ENCODE measurements at places on chromosomes 5 and 9.
A peak's percentile ranks its signal among the peaks of the same experiment; 100 is the strongest.

- DNase-seq, result no peak
Observed at GRCh38 chr5:156087577-156088110, 239.3 kb upstream of the SGCD start.

GRCh38 chr5:73231246-73231778 lies 58.3 kb downstream of the TMEM174 start:
- DNase-seq, result no peak

- no peak for DNase-seq
Observed at GRCh38 chr5:131939690-131940345, 5.6 kb downstream of the MEIKIN start.

DNA sequence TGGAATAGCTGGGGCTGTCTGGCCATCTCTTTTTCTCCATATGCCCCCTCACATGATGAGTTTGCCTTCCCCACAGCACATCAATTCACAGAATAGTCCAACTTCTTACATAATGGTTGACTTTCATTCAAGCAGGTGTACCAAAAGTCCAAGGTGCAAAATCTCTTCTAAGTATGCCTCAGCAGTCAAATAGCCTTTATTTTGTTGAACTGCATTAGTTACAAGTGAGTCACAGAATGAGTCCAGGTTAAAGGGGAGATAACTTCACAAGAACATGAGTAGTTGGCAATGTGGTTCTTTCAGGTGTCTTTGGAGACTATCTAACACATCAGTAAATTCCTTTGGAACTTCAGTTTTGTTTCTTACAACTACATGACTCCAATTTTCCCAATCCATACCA lies 672.5 kb downstream of the PRELID2 start:
- DNase-seq, result no peak

DNA sequence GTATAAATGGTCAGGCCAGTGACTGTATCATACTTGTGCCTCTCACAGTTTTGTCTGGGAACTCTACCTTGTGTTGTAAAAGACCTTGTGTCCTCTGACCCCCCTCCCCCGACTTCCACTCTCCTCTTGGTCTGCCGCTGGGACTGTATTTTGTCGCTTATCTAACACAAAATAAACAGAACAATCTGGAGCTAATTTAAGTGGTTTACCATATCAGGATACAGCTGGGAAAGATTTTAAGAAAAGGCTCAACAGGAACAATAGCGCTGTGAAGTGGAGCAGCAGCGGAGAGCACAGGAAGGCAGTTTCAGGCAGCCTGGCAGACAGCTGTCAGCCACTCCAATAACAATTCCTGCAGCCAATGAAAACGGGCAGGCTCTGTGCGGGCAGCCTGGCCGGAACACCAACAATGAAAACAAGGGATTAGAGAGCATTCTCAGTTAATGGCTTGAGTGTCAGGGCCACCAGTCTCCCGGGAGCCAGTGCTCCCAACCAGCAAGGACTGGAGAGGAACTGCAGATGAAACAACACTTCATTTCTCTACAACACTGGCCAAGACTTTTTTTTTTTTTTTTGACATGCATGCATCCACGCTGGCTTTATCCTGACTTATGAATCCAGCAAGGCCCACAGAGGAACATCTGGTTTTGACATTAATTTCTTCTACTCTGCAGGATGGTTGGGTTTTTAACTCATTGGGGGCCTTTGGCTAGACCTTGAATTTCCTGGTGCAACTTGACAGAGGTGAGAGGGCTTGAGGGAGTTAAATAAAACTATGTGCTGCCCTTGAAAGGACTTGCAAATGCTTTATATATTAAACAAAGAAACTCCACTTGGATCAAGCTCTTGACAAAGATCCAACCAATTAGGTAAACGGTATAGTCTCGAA lies 76.7 kb downstream of the ARSB start:
- peak; percentile 51 for DNase-seq

- no peak for DNase-seq
Observed at GRCh38 chr5:101932599-101932998, 363.5 kb downstream of the SLCO4C1 start.

- no peak for DNase-seq
Observed at GRCh38 chr5:43192558-43193180, 644 bp downstream of the NIM1K start.

- DNase-seq, result no peak
Observed at GRCh38 chr5:6446042-6446441, 2.6 kb upstream of the UBE2QL1 start.

DNA sequence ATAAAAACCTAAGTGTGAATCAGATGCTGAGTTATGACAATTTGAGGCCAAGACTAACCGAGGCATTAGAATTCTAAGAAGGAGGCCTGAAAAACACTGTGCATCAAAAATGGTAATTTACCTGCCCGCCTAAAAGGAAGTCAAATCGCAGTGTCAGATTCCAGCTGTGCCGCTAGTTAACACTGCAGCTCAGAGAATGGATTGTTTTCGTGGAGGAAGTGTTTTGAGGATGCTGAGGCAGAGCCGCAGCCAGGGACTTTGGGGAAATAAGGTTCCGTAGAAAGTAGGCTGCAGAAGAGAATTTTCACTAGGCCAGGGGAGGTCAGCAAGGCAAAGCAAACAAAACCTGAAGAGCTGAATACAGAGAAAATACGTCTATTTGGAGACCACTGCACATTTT lies 226.4 kb upstream of the ISL1 start:
- DNase-seq, result no peak

GRCh38 chr9:130844044-130844451 lies 9.0 kb downstream of the ABL1 start:
- DNase-seq, result no peak

- DNase-seq, result no peak
Observed at GRCh38 chr5:77981820-77982219, 205.7 kb upstream of the TBCA start.

DNA sequence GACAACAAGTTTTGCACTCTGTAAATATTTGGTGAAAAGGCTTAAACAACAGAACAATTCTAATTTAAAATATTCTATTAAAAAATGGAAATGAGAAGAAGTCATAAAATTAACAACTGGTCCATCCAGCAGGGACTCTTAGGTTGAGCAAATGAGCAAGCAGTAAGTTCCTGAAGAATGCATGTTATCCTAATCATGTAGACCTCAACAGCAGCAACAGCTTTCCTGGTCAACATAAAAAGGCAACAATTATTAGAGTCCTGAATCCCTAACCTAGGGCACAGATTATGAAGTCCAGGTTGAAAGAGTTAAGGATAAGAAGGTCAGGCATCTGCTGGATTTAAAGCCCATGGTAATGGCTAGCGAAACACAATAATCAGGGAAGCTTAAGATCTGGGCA lies 120.9 kb downstream of the SSBP2 start:
- DNase-seq, result no peak

- no peak for DNase-seq
Observed at GRCh38 chr9:15349892-15350761, 43.1 kb upstream of the TTC39B start.

GRCh38 chr9:99954819-99955218 lies 48.4 kb downstream of the STX17 start:
- DNase-seq, result no peak

- DNase-seq, result peak; percentile 39
Observed at GRCh38 chr9:36401164-36401740, 1.2 kb upstream of the RNF38 start.

- DNase-seq, result no peak
Observed at GRCh38 chr5:65152131-65152530, 329.6 kb downstream of the ADAMTS6 start.

DNA sequence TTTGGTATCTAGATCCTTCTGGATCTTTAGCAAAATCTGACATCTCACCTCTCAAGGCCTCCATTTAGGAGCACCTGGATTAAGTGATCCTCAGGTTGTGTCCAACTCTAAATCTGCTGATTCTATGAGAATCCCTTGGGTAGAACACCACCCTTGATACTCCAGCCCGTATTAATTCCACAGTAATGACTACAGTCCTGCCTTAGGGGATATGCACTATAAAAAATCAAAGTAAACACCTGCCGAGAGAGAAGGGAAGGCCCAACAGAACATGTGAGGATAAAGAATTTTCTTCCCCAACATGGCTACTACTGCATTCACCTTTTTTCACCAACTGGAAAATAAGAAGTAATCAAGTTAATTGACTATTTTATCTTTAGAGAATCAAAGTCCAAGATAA lies 27.6 kb downstream of the DAP start:
- no peak for DNase-seq

DNA sequence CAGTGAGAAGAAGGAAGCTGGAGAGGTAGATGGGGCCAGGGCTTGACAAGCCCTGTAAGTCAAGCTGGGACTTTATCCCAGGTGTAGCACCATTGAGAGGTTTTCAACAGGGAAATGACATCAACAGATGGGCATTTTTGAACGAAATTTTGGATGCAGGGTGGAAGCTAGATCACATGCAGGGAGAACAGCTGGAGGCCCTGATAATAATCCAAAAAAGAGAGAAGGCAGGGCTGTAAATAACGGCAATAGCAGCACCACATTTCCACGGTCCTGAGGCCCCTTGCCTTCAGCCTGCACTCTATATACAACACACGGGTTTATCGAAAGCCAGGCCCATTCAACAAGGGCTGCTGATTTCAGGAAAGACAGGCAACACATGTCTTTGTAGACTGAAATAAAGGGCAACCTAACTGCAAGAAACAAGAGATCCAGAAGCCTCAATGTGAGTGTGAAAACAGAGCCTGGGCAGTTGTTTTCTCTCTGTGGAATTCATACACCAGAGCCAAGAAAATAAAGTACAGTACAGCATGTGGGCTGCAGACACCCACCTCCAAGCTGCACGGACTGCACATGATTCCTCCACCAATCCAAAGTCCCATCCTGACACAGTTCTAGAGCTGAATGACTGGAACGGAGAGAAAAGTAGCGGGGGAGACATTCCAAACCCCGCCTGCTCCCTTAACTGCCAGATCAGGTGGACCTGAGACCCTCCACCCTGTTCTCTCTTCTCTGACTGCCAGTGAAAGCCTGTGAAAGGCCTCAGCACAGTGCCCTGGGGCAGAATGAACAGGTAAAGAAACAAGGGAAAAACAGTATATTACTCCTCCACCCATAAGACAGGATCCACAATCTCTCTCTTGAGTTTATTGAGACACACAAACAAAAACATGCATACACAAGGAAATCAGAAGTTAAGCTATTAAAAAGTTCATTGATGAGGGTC lies 36.3 kb downstream of the KLHL3 start:
- no peak for DNase-seq

- DNase-seq, result no peak
Observed at GRCh38 chr5:181100121-181100875, 30.7 kb downstream of the OR2V1 start.

DNA sequence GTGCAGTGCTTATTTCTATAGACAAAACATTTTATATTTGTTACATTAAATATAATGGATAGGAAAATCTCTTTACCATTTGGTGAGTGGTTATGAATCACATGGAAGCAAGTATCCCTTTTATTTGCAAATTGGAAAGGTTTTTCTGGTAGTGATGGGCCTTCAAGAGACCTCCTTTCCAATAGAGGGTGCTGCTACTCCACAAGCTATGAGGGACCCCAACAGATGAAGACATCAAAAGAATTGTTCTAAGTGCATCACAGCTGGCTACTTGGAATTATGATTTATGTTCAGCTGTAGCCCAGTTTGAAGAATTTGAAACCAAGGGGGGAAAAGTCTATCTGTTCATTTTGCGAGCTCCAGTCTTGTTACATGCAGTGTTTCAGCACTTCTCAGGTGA lies 493.7 kb upstream of the SGCD start:
- DNase-seq, result no peak

DNA sequence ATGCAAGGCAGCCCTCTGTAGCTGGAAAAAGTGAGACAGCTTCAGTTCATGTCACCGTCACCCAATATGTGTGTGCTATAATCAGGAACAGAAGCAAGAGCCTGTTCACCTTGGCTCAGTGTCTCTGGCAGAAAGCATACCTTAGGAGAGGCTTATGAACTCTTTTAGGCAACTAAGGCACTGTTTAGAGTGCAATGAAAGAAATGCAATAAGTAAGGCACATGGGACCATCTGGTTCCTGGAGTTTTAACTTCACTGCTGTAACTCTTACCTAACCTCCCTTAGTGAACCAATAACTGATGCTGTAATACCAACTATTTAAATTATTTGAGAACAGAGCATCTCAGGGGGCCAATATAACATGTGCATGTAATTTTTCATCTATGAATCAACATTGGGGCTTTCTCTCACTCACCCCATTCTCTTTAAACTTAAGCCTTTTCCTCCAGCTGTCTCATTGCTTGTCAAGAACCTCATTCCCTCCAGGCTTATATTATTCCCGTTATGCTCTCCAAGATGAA lies 32.4 kb downstream of the C9 start:
- no peak for DNase-seq

DNA sequence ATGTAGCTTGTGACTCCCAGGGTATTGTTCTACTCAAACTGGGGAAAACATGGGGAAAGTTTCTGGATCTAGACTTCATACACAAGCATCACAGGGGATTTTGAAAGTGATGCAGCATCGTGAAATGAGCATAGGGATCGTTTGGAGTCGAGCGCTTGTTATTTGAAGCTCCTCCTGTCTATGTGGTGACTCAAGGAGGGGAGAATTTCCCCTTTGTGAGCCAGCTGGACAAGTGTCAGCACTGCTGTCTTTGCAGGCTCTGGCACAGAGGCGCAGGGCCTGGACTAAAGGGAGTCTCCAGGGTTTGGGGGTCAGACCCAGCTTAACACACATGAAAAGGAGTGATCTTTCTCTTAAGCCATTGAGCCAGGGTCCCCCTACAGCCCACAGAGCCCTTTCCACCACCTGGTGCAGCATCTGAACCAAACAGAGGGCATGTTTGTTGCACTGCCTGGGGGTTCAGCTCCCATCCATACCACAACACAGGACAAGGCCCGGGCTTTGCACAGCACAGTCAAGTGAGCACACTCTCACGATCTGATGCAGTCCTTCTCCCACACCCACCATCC lies 51.0 kb downstream of the IRF1 start:
- DNase-seq, result no peak

GRCh38 chr9:132752877-132753592 lies 82.8 kb downstream of the GTF3C4 start:
- no peak for DNase-seq

DNA sequence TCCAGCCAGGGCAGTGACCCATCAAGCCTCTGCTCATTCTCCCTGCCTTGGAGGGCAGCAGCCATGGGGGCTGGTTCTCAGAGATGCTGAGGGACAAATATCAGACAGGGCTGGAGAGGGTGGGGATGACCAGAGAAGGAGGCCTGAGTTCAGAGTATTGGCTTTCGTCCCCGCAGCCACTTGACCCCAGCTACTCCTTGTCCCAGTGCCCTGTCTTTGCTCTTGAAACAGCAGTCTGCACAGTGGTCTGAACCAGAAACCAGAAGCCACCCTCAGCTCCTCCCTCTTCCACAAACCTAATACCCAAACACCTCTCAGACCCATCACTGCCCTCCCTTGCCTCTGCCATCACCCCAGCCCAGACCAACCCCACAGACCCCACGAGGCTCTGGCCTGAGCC lies 36.3 kb upstream of the SMIM23 start:
- no peak for DNase-seq

DNA sequence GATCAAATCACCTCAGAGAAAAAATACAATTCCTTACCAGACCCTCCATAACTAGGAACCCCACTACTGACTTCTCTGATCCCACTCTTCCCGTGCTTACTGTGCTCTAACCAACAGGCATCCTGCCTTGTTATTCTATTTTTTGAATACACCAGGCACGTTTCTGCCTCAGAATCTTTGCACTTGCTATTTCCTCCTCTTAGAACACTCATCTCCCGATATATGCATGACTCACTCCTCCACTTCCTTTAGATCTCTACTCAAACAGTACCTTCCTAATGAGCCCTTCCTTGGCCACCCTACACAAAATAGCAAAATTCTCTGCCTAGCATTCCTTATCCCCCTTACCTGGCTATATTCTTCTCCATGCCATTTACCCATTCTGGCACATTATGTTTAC lies 43.9 kb downstream of the MAPKAP1 start:
- no peak for DNase-seq

Measured in smooth muscle cell of the brain vasculature (primary cell).